ENCODE measurements at places on chromosomes 13 and 19. TPM values are rescaled to one million over a fixed set of nuclear protein-coding genes. Genes with fewer than 3 reads are reported as not detected.
A peak's percentile ranks its signal among the peaks of the same experiment; 100 is the strongest.

GRCh38 chr19:17692566-17692965 is 4.4 kb upstream of the UNC13A start:
- DNase-seq: no peak

DNA sequence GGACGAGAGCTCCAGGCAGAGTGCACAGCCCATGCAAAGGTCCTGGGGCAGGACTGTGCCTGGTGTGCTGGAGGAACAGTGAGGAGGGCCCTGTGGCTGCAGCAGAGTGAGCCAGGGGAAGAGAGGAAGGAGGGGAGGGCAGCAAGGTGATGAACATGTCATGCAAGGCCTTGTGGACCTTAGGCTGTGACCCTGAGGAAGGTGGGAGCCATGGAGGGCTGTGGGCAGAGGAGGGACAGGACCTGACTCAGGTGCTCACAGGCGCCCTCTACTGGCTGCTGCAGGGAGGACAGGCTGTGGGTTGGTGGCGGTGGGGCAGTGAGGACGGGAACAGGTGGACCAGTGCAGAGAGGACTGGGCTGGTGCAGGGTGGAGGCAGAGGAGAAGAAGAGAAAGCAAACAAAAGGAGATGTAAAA is 170.3 kb downstream of the PTPRS start:
- peak; percentile 30 for DNase-seq

GRCh38 chr19:34217952-34218817 is 36.2 kb upstream of the GARRE1 start:
- DNase-seq: peak; percentile 34

DNA sequence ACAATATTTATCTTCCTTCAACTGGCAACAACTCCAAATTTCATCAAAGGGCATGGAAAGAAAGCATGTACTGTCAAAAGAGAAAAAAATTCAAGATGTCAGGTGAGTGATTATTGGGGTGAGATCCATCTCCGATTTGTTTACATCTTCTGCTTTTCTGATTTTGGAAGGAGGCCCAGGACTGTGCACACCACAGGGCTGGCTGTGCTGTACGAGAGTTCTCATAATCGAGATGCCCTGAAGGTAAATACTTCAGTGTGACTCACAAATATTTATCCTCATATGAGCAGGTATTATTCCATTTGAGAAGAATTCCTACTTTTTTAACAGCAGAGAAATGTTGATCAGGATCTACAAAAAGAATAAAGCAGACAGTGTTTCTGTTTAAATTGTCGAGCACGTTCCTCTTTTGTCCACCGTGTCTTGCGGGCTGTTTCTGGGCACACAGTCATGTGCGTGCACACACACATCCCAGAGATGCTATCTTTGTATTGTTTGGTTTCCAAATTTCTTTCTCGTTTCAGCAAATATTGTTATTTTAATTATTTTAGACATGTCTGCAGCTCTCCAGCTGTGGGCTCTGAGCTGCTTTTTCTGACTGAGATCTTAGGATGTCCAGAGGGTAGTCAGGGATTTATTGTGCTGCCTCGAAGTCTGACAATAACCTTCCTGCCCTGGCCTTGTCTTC is 103.8 kb downstream of the KL start:
- no peak for DNase-seq

DNA sequence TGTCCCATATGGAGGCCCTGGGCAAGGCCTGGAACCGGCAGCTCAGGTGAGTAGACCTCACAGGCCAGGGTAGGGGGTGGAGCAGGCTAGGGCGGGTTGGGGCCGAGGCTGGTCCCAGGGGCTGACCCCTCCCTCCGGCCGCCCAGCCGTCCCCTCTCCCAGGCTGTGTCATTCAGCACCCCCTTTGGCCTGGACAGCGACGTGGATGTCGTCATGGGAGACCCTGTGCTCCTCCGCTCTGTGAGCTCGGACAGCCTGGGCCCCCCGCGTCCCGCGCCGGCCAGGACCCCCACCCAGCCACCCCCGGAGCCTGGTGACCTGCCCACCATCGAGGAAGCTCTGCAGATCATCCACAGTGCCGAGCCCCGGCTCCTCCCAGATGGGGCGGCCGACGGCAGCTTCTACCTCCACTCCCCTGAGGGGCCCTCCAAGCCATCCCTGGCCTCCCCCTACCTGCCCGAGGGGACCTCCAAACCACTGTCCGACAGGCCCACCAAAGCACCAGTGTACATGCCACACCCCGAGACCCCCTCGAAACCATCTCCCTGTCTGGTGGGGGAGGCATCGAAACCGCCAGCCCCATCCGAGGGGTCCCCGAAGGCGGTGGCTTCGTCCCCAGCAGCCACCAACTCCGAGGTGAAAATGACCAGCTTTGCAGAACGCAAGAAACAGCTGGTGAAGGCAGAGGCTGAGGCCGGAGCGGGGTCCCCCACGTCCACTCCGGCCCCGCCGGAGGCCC is 16.0 kb downstream of the CAMSAP3 start:
- DNase-seq: no peak

Gene COX7A1
- not detected for total RNA-seq

DNA sequence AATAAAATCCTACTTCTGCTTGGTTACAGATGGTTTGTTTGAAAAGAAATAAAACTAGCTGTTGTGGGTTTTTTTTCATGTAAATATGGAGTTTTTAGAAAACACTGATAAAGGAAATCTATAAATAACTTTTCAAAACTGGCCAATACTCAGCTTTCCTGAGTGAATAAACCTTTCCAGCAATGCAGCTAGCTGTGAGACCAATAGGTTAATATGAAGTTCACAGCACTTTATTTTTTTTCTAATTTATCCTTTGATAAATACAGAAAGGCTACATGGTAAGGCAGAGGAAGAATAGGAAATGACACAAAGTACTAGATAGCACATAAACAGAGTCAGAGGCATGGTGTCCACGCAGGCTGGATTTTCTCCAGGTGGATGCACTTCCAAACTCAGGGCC is 154.0 kb downstream of the COG6 start:
- no peak for DNase-seq

- DNase-seq: no peak
Measured at GRCh38 chr19:7677669-7678311, 900 bp downstream of the MCEMP1 start.

Gene PDX1
- total RNA-seq: not detected

DNA sequence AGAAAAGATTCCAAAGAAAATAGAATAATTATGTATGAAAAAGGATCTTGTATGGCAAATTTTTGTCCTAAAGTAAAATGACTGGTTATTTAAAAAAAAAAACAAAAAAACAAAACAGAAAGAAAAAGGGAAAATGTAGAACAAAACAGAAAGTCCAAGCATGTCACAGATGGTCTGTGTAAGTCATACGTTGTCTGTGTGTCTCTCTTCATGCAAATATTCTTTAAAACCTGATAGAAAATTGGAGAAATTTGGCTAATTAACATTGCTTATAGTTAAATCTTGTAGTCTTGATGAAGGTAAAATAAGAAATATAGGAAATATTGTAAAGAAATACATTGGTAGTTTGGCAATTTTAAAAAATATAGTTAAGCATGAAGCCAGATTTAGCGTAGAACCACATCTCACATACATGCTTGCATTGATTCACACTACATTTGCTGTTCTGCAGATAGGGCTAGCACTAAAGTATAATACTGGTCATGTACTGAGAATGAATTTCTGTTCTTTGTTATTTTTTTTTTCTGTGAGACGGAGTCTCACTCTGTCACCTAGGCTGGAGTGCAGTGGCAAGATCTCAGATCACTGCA is 58.4 kb downstream of the SPRYD7 start:
- no peak for DNase-seq

GRCh38 chr13:73754727-73755292 is 379.4 kb downstream of the KLF12 start:
- peak; percentile 59 for DNase-seq

GRCh38 chr19:3115916-3116602 is 19.8 kb upstream of the GNA15 start:
- no peak for DNase-seq

Gene SPINT2
- total RNA-seq: 15.6 TPM

DNA sequence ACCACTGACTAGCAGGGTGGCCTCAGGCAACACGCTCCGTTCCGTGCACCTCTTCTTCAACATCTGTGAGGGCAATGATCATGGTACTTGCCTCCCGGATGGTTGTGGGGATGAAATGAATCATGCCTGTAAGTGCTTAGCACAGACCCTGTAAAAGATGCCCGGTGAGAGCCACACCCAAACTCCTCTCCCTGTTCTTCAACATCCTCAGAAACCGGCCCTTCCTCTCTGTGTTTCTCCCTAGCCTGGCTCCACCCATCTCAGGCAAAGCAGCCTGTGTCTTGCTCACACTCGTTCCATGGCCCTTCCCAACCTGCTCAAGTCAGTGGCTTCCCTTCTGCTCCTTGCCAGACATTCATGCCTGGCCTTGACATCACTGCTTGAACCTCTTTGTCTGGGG is 5.8 kb upstream of the DMKN start:
- DNase-seq: no peak

Gene LIG1
- total RNA-seq: 68.2 TPM

- DNase-seq: no peak
Measured at GRCh38 chr19:45477713-45478453, 10.1 kb downstream of the FOSB start.

Gene NUP58
- total RNA-seq: 77.3 TPM

Gene ADAMTS10
- total RNA-seq: 17.9 TPM

GRCh38 chr19:3945838-3946237 is 13.0 kb downstream of the NMRK2 start:
- DNase-seq: no peak

Gene SNRPD2
- 271 TPM for total RNA-seq

- no peak for DNase-seq
Measured at GRCh38 chr13:70723732-70724131, 615.5 kb upstream of the KLHL1 start.

GRCh38 chr13:25800523-25800922 is 251.3 kb downstream of the SHISA2 start:
- DNase-seq: no peak

DNA sequence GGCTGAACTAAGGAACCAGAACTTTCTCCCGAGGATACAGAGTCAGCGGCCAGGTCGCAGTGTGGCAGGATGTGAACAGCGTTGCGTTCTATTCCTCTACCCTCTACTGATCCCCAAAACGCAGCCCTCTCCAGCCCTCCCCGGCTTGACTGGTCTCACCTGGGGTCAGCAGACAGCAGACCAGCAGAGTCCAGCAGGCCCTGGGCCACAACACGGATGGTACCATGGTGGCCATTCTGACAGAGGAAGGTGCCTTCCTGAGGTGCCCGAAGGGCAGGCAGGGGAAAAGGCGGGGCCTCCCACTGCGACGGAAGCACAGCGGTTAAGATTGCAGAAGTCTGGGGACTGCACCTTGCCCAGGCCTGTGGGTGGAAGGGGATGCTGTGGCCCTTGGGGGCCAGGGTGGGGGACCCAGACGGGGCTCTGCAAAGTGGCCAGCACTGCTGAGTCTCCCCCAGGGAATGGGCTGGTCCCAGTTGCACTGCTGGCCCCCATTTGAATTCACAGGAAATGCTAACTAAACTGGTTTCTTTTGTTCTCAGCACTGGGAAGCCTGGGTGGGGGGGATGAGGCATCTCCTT is at the start of gene ICAM3:
Gene ICAM3 (minus strand): TSS at position 245 of the 581 bp plus-strand sequence. CDS start 10 bp downstream, at position 235.
- peak; percentile 61 for DNase-seq

DNA sequence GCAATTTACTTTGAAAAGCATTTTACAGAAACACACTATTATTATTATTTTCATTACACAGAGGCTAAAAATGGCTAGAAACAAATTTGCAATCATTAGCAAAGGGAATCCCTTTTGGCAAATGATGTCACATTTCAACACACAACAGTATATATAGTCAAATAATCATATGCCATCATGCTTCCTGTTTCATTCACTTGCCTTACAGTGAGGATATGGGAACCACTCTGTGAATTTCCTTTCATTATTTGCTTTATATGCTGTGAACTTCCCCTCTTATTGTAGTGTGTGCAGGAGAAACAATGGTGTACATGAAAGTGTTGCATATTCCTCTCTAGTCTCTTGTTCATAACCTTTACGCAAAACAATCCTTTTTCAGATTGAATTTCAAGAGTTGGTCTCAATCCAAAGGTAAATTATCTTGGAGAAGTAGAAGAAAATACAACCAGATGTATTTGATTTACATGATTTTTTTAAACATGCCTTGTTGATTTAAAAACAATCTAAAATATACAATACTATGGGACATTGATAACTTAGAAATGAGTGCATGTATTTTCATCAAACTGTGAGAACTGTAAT is 657.3 kb downstream of the EFNB2 start:
- no peak for DNase-seq

GRCh38 chr19:29623726-29624488 is 17.8 kb downstream of the POP4 start:
- DNase-seq: peak; percentile 71

- no peak for DNase-seq
Measured at GRCh38 chr19:51660975-51661600, 14.5 kb upstream of the SIGLEC14 start.

DNA sequence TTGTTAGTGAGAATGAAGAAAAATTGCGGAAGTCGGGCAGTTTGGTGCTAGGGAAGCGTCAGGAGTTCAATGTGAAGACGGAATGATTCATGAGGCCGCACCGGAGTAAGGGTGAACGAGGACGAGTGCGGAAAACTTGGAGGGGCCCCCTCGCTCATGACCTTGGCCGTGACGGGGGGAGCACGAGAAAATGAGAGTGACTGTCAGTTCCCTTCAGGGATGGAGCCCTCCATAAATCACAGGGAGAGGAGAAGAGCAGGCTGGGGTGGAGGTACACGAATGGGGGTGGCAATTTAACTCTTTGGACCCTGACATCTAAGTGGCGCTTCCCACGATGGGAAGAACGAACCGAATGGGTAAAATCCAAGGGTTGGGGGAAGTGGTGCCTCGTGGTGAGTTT is 486.4 kb downstream of the TSHZ3 start:
- DNase-seq: no peak

DNA sequence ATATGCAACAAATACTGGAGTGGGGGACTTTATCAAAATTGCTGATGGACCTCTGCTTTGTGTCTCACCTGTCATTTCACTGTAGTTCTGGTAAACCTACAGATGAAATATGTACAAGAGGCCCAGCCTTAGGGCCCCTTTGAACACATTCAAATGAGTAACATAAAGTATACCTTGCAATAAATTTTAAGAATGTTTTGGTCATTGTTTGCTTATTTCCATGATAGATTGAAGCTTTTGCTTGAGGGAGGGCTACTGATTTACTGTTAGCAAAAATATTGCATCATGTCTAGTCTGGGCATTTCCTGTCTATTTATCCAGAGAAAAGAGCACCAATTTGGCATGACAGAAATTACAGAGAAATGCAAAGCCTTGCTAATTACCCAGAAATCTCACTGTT is 705.5 kb upstream of the PCDH9 start:
- DNase-seq: no peak

DNA sequence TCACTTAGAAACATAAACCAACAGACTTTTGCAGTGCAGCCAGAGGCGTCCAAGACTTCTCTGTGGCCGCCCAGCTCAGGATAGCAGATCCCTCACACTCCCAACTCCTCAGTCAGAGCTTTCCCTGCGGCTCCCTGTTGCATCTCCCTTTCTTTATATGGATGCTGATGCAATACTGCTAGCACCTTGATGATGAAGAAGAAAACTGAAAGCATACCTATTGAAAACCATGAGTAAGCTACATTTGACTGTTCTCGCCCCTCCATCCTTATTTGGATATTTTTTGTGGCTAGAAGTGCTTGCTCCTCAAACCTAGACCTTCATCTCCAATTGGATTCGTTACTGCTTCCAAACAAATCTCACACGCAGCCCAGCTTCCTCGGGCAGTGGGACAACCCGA is 57.3 kb upstream of the UBL3 start:
- DNase-seq: no peak

- no peak for DNase-seq
Measured at GRCh38 chr13:99085808-99086266, 108.0 kb upstream of the DOCK9 start.

- no peak for DNase-seq
Measured at GRCh38 chr13:104530741-104531140, 1464.5 kb upstream of the SLC10A2 start.
